GM23248 (cell line): ENCODE measurements at places on chromosomes 16 and 17. TPM values are rescaled to one million over a fixed set of nuclear protein-coding genes. Genes with fewer than 3 reads are reported as not detected.
A peak's percentile ranks its signal among the peaks of the same experiment; 100 is the strongest.

DNA sequence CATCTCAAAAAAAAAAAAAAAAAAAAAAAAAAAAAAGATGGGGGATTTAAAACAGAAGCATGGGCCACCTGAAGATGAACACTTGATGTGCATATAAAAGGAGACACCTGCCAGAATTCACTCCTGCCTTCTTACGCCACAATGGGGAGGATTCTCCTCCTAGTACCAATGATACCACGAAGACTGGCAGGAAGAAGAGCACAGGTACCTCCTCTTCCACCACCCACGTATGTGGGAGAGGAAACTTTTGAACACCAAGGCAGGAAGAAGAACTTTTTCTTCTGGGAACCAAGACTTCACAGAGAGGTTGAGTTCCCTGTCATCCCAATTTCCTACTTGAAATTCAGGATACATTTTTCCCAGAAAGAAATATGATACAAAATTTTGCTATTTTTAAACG, 2.7 kb upstream of the MAP2K6 start:
- DNase-seq = no peak

- no peak for DNase-seq
These were observed 149.8 kb downstream of the CDH13 start for GRCh38 chr16:82776470-82777146.

DNA sequence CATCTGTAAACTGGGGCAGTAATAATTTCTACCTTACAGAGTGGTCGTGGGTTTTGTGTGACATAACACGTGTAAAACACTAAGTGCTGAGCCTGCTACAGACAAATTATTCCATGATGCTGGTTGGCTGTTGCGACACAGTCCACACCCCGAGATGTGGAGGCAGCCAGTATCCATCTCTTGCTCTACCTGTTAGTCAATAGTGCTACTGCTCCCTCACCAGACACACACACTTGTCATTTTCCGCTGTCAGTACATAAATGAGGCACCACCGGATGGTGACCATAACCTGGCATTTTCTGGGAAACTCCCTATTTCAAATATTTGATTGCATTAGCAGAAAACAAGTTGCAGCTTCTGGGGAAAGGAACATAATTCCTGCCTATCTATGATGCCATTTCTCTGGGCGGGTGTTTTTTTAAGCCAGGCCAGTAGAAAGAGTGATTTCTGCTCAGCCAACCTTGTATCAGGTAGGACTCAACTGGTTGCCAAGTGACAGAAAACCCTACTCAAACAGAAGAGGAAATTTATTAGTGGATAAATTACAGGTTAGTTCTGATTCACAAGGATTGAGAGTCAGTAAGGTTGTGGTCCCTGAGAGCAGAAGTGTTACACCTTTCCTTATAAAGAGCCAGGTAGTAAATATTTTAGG, 24.1 kb downstream of the DNAJA2 start:
- no peak for DNase-seq

Gene SYCE1L
- not detected in 2 replicates for total RNA-seq

- no peak for DNase-seq
These were observed 50.2 kb downstream of the HLF start for GRCh38 chr17:55314784-55315491.

DNA sequence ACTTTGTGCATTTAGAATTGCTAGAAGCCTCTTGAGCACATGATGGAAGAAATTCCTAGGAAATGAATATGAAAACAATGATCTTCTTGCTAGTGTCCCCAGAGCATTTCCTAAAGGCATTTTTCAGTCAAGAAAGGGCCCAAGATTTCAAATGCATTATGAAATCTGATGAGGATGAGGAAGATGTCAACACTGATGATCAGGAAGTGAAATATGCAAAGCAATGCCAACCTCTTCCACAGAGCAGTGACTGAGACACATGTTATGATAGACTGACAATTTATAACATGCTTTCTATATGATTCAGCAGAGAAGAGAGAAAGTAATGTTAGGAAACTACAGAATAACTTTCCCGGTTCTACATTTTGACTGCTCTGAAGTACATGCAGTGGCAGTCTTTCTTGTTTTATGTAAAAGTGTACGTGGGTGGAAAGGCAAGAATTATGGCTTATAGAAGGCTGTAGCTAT, 859.1 kb upstream of the GOT2 start:
- DNase-seq = peak; percentile 63
